Cardiac septum (tissue), 1 donor: ENCODE measurements at places on chromosomes 1 and 21. TPM values are rescaled to one million over a fixed set of nuclear protein-coding genes. Genes with fewer than 3 reads are reported as not detected.

DNA sequence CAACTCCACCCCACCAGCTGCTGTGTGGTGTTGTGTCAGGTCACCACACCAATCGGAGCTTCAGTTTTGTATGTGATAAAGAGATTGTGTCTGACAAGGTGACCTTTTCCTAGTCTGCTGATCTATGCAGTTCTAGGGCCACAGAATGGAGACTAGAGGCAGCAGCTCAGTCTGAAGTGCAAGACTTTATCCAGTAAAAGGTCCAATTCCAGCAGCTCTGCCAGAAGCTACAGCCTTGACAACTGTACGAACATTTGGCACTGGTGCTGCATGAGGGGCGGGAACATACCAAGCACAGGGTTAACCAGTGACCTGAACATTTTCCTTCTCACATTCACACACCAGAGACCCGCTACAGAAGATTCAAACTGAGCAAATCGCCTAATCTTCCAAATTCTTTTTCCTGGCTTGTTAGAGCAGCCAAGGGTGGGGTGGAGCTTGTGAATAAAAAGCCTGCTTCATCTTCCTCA lies 9.3 kb downstream of the FMO1 start:
- no peak for DNase-seq

GRCh38 chr21:43881935-43882334 lies 16.9 kb downstream of the AGPAT3 start:
- DNase-seq, result no peak

- DNase-seq, result no peak
Observed at GRCh38 chr1:216193839-216194443, 229.3 kb downstream of the USH2A start.

- DNase-seq, result no peak
Observed at GRCh38 chr1:156149374-156150332, 3.7 kb upstream of the SEMA4A start.

DNA sequence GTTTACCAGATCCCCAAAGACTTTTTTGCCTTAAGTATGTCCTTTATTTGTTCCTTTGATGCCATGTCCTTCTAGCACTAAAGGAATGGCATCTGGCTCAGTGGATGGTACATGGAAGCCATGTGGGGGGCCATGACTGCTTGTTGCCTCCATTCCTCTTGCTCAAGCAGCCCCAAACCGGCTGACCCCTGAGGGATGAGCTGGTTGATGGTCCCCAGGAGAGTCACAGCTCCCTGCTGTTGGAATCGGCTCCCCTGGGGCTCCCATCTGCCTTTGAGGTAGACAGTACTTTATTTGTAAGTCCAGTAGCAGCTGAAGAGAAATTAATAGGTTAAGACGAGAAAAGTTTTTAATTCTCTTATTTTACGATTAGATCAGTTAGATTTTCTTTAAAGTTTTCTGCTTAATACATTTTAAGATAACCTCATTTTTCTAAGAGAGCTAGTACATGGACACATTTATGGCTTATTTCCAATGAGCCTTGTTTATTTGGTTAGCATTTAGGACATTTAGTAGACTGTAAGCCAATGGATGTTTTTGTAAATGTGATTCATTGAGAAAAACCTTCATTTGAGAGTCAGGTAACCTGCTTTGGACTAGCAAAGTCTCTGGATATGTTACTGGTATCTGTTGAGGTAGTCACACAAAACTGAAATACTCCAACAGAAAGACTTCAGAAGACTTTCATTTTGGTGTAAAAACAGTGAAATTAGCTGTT lies 88.2 kb downstream of the CAMTA1 start:
- no peak for DNase-seq

DNA sequence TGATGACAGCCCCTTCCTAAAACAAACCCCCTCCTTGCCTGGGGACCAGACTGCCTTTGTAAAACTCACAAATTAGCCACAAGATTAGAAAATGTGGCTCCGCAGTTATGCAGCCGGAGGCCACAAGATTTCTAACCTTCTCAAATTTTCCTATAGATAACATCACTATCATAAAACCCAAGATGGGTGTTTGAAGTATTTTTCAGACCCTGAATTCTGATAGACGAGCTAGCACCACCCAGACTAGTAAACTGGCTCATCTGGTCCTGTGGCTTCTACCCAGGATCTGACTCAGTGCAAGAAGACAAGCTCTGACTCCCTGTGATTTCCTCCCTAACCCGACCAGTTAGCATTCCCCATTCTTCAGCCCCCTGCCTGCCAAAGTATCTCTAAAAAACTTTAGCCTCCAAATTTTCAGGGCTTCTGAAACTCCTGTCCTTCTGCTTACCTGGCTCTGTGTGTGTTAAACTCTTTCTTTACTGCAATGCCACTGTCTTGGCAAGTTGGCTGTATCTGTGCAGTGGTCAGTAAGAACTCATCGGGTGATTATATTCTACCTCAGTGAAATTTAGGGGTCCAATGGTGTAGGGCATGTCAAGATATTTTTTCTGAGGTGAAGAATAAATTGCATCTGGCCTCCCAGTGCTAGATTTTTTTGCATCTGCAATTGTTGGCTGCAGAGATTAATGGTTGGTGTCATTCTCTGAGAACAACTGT lies 102.1 kb downstream of the S1PR1 start:
- no peak for DNase-seq

DNA sequence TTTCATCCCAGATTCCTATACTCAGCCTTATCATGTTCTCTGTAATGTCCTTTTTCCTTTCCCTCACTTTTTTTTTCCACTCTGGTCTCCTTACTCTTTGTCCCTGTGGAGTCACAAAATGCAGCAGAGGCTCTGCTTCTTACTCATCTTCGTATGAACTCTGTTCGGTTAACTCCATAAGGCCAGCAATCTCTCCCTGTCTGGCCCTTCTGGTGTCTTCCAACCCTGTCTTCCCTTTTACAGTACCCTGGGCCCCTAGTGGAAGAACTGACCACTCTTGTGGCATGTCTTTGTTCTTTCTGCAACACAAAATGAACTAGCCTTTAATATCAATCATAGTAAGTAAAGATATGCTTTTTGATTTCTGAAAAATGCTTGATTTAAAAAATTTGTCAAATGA lies 7.1 kb downstream of the CD101 start:
- no peak for DNase-seq

DNA sequence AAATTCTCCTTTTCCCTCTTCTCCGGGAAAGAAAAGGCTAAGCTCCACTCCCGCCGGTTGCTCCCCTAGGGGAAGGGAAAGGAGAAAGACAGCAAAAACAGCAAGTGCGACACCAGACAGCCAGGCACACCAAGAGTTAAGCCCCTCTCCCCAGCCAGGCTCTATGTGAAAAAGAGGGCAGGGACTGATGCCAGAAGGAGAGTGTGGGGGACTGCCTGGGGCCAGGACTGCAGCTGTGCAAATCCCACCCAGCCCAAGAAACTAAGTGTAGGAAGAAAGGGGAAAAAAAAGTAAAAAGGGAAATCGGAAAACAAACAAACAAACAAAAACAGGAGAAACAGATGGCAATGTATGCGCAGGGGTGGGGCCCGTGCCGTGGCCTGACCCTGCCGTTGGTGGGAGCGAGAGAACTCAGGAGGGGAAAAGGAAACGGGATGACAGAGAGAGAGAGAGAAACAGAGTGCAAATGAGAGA lies 27.7 kb upstream of the FMO1 start:
- no peak for DNase-seq

TIAM1 gene
- total RNA-seq, result 2.1 TPM

FAM163A gene
- 0.16 TPM for total RNA-seq

DNA sequence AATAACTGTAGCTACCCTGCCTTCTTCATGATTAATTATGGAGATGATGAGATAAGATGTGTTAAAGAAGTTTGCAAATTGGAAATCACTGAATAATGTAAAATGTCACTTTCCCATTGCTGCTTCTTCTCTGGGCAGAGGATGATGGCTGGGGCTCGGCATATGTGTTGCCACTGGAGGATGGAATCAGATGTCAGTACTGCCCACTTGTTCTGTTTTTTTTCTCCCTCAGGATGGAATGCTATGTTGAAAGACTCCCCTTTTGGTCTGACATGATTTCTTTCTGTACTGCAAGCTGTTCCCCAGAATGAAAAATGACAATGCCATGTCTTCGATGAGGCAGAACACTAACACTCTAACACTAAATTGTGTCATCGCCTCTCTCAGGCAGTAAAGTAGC lies 373.9 kb upstream of the SPAG17 start:
- no peak for DNase-seq

DNA sequence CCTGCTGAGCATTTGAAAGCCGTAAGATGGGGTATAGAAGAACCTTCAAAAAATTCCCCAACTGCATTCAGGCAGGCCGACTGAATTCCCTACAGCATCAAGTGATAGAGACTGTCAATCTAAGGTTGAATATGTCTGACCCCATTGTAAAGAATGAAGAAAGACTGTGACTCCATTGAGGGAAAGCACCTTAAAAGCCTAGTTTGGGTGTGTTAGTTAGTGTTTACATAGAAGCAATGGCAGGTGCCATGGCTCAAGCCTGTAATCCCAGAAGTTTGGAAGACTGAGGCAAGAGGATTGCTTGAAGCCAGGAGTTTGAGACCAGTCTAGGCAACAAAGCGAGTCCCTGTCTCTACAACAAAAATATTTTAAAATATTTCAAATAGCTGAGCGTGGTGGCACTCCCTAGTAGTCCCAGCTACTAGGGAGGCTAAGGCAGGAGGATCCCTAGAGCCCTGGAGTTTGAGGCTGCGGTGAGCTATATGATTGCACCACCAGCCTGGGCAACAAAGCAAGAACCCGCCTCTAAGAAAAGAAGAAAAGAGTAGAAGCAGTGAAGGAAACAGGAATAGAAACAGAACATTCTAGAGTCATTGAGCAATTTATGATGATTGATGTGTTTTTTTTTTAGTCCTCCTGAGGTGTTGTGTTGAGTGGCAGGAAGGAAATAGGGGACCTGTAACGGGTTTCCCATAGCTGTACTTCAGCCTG lies 15.4 kb downstream of the POLR3GL start:
- DNase-seq, result no peak

- no peak for DNase-seq
Observed at GRCh38 chr21:35925497-35925896, 134.8 kb downstream of the SETD4 start.

- no peak for DNase-seq
Observed at GRCh38 chr1:160718210-160718609, 6.6 kb upstream of the CD48 start.

ZNF695 gene
- total RNA-seq, result not detected

- no peak for DNase-seq
Observed at GRCh38 chr1:20836230-20836629, 49.1 kb upstream of the HP1BP3 start.

GRCh38 chr1:221719987-221720386 lies 21.9 kb downstream of the DUSP10 start:
- DNase-seq, result no peak

CASZ1 gene
- 82.0 TPM for total RNA-seq

NTRK1 gene
- total RNA-seq, result 1.4 TPM

GRCh38 chr1:8004803-8005573 lies 21.1 kb downstream of the ERRFI1 start:
- no peak for DNase-seq

MUTYH gene
- 11.2 TPM for total RNA-seq

B3GALT5 gene
- 0.65 TPM for total RNA-seq

DNA sequence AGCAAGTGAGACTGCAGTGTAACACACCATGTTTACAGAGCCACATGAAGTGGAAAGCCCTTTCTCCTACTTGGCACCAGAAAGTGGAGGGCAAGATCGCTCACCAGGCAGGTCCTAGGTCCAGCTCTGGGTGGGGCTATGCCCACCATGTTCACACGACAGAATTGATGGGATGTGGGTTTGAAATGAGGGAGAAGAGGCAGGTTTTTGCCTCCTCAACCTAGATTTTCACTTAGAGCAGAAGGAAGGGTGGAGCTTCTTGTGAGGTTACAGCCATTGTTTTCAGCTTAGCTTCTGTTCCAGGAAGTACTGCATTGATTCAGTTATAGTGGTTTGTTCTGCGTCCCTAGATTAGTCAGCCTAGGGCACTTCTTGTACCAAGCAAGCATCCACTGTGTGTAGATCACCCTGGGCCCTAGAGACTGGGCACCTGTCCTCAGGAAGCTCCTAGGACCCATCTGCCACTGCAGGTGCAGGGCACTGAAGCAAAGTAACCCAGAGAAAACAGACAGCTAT lies 2.3 kb downstream of the CD53 start:
- no peak for DNase-seq

DNA sequence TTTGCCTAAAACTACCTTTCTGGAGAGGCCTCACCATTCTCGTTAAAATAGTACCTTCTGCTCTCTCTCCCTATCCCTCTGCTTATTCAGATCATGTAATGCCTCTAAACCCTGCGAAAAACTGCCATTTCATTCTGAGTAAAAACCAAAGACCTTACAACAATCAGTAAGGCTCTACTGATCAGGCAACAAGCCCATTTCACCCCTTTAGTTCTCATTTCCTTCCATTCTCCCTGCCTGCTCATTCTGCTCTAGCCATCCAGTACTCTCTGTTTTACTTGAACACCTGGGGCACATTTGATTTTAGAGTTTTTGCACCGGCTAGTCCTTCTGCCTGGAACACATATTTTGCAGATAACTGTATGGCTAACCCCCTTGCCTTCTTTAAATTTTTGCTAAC lies 187.8 kb downstream of the COQ8A start:
- no peak for DNase-seq

DNA sequence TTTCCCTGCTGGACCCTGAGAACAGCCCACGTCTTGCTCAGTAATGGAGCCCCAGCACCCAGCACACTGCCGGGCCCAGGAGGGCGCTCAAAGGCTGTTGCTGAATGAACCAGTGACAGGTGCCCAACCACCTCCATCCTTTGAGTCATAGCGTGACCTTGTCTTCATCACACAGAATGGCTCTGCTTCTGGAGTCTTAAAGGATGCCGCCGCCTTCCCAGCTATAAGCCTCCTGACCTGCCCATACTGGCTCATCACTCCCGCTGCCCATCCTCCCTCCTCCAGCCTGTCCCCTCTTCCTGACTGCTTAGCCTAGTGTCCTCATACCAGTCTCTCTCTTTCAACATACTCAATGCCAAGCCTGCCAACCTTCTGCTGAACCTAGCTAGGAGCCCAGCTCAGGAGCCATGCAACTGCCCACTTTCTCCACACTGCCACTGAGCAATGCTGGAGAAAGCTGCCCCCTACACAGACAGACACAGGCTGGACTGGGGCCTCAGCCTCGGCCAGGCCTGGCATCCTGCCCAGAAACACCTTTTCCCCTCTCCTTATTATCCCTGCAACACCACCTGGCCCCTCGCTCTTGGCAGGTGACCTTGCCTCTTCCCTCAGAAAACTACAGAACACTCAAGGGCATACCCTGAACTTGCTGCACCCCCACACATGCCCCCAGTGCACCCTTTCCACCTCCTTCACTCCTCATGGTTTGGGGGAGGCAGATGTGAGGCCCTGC lies 14.1 kb downstream of the TTC39A start:
- DNase-seq, result no peak
